Activated naive CD8-positive, alpha-beta T cell treated with anti-CD3 and anti-CD28 coated beads, Interleukin-2, amount 10 ng/mL, durations not matched to agents 7 days and 5 days (primary cell): ENCODE measurements at places on chromosomes 6 and 20. TPM values are rescaled to one million over a fixed set of nuclear protein-coding genes. Genes with fewer than 3 reads are reported as not detected.

MPIG6B gene
- 1.2 TPM for total RNA-seq

CST2 gene
- not detected for total RNA-seq

MEP1A gene
- not detected for total RNA-seq

C20orf141 gene
- not detected for total RNA-seq

DNA sequence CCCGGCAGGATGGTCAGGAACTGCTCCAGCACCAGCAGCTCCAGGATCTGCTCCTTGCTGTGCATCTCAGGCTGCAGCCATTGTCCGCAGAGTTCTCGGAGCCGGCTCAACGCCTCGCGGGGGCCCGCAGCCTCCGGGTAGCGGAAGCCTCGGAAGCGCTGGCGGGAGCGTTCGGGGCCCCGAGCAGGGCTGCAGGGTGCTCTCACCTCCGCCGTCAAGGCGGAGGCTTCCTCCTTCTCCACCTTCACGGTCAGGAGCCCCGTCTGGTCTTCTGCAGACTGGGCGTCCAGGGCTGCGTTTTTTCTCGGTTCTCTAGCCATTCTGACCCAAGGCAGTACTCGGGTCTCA is 434 bp downstream of the ZKSCAN4 start:
- peaks cover 27% of the 10 kb centered on the region for H3K4me1 ChIP-seq
- DNase-seq, result no peak
- peak overlapping the region; percentile 94 for H3K27ac ChIP-seq
- peaks cover 2% of the 10 kb centered on the region for H3K27me3 ChIP-seq
- H3K36me3 ChIP-seq, result peaks cover 22% of the 10 kb centered on the region
- peak overlapping the region; percentile 91 for H3K4me3 ChIP-seq

DNA sequence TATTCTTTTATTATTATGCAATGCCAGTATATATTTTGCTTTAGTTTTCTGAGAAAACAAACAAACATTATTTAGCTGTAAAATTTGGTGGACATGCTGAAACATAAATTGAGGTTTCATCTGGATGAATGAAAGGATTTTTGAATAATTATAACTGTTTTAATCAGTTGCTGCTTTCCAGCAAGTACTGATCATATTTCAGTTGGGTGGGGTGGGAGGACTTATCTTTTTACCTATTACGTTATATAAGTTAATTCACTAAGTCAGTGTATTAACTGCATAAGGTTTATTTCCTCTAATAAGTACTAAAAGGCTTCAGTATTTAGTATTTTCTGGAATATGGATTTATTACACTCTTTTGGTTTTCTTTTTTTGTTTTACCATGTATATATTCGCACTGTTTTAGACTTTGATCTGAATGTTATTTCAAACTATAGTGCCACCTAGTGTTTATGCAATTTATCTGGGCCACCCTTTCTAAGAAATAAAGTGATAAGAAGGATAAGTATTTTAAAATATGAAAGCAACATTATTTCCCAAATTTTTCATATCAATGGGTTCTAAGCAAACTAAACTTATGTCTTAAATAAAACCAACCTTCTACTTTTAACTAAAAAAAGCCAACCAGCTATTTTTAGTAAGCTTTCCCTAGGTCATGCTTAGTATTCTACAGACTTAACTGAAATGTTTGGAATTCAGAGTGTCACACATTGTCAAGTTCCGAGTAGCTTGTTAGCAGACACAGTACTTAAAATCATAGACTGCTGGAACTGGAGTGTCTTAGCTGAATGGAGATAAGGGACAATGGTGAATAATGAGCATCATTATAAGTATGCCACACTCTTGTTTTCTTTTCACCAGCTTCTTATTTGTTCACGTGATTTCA is 105.4 kb upstream of the MCHR2 start:
- H3K27ac ChIP-seq, result no peak overlapping the region
- peaks cover 12% of the 10 kb centered on the region for H3K27me3 ChIP-seq
- DNase-seq, result no peak
